ENCODE measurements at places on chromosomes 1 and 21.

DNA sequence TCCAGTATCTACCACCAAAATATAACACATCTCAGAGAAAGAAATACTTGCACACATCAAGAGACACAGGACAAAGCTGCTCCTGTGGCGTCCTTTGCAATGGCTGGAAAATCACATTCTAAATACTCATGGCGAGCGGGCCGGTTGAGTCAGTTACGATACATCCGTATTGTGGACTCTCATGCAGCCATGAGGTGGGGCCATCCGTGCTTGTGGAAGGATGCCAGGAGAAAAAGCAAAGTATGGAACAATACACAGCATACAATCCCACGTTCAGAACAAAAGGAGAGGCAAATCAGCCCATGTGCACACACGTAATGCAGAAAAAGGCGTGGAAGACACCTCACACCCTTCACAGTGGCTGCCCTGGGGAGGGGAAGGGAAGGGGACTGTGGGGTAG, 13.1 kb downstream of the ATP13A2 start:
- peak; percentile 84 for DNase-seq

DNA sequence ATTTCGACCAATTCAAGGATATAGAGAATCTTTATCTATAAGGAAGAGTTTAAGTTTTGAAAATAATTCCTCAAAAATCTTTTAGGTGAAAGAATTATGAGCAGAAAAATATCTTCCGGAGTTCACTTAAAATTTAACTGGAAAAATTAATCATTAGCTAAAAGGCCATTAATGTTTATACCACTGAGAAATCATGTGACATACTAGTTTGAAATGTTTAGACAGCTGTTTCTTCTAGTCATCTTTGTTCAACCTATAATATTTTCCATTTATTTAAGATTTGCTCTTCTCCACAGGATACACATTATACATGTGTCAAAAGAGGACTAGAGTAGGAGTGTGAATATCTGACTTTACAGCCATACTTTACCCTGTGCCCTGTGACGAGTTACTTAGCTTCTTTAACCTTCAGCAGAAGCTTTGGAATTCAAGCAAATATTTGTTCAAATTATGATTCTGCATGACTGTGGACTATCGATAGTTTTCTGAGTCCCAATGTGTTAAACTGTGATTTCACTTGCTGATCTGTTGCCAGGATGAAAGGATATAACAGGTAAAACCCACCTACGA, 374.8 kb downstream of the BRINP3 start:
- DNase-seq, result no peak

- no peak for DNase-seq
These were observed at the start of gene MYBPH for GRCh38 chr1:203175237-203175826. MYBPH (minus strand) TSS chr1:203175826; CDS start chr1:203175755, 71 bp downstream.

DNA sequence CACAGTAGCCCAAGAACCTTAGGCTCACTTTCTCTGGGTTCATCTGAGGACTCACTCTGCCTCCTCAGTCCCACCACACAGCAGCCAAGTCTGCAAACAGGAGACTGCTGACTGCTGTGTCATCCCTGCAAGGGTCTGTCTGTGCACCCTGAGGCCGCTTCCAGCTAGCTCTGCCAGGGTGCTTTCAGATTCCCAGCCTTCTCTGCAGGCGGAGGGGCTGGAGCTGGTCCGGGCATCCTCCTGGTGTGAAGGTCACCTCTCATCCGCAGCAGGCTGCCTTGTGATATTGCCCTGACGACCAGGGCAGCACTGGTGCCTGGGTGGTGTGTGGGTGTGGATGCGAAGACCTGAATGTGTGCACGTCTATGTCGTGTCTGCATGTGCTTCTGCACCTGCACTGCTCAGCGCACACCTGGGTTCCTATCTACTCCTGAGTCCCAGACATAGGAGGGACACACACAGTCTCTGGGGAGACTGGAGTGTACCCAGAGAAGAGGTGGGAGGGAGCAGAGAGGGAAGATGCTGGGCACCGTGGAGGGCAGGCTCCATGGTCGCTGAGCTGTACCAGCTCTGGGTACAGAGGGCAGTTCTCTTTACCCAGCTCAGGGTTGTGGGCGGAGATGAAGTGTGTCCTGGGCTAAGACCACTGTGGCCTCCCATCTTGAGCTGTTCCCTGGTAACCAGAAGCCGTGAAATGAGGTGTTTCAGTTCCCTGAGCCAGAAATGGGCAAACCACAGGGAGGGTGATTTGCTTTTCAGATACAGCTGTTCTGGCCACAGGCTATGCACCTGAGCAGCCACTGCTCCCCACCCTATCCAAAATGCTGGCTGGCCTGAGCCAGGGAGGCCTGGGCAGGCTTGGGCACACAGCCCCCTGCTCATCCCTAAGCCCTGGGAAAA, 160.9 kb upstream of the CSF3R start:
- DNase-seq, result no peak

- DNase-seq, result peak; percentile 52
These were observed 10.6 kb upstream of the GADD45A start for GRCh38 chr1:67674260-67675011.

DNA sequence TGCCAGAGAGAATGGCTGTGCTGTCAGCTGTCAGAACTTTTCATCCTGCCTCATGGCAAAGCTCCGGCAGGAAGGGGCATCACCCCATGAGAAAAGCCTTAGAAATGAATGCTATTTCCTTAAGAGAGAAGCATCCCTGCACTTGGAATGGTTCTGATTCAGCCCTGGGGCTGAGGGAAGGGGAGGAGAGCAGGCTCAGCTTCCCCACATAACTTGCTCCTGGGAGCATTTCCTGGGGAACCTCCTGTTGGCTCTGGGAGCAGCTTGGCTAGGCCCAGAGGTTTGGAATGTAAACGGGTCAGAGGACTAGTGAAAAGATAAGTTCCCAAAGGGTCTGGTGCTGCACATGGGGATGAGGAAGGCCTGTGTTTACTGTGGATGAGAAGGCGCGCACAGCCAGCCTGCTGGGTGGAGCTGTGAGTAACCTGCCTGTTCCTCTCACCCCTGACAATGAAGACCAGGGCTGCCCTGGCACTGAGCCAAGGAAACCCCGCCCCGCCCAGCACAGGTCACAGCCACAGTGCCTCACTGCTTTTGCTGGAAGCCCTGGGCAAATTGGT, 5.0 kb downstream of the PRELP start:
- DNase-seq, result peak; percentile 68

GRCh38 chr1:209416716-209417115, 166.8 kb upstream of the CAMK1G start:
- no peak for DNase-seq

DNA sequence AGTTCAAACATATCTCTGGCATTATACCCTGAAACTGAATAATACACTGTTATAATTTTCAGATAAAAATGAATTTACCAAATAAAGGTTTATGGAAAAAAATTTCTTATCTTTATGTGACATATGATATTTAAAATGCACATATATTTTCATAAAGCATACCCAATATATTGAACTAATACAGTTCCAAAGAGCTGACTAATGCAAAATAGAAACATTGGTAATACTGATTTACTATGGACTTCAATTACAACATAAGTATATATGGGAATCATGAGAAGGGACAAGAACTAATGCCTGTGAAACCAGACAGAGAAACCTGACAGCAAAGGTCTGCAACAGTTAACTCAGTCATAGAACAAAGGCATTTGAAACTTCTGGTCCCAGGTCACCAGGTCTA, 153.5 kb downstream of the DENND1B start:
- DNase-seq, result no peak

DNA sequence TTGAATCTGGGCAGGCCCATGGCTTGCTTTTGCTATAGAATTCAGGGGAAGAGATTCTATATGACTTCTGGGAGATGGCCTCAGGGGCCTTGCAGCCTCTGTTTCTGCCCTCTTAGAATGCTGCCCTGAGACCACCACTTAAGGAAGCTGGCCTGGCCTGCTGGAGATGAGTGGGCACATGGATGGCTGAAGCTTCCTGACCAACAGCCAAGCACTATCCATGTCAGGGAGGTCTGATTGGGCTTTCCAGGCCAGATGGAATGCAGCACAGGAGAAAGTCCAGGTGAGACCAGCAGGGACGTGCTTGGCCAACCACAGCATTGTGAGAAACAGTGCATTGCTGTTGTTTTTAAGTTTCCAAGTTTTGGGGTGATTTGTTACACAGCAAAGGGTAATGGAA, 308.1 kb downstream of the PTPRU start:
- no peak for DNase-seq

- no peak for DNase-seq
These were observed 33.3 kb upstream of the BECN2 start for GRCh38 chr1:241924080-241924808.

- peak; percentile 37 for DNase-seq
These were observed 25.6 kb downstream of the PADI3 start for GRCh38 chr1:17274186-17275170.

- DNase-seq, result no peak
These were observed 30.9 kb downstream of the FAM163A start for GRCh38 chr1:179774000-179774399.

DNA sequence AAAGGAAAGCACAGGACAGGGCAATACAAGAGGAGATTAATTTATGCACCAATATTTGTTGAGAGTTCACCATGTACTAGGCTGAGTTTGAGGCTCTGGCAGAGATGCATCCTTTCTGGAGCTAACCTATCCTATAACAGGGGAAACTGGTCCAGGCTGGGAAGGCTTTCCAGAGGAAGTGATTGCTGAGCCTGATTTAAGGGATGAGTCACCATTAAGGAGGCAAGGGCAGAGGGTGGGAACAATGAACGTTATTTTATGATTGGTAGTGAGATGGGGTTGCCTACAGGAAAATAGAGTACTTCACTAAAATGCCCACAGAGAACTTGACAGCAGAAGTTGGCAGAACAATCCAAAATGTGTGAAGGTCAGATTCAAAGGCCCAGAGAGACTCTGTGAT, 141.4 kb downstream of the PLPP3 start:
- DNase-seq, result peak; percentile 26

GRCh38 chr1:20368866-20369470, 78.3 kb downstream of the VWA5B1 start:
- DNase-seq, result no peak

GRCh38 chr1:91924146-91924545, 25.1 kb upstream of the BRDT start:
- DNase-seq, result peak; percentile 75

DNA sequence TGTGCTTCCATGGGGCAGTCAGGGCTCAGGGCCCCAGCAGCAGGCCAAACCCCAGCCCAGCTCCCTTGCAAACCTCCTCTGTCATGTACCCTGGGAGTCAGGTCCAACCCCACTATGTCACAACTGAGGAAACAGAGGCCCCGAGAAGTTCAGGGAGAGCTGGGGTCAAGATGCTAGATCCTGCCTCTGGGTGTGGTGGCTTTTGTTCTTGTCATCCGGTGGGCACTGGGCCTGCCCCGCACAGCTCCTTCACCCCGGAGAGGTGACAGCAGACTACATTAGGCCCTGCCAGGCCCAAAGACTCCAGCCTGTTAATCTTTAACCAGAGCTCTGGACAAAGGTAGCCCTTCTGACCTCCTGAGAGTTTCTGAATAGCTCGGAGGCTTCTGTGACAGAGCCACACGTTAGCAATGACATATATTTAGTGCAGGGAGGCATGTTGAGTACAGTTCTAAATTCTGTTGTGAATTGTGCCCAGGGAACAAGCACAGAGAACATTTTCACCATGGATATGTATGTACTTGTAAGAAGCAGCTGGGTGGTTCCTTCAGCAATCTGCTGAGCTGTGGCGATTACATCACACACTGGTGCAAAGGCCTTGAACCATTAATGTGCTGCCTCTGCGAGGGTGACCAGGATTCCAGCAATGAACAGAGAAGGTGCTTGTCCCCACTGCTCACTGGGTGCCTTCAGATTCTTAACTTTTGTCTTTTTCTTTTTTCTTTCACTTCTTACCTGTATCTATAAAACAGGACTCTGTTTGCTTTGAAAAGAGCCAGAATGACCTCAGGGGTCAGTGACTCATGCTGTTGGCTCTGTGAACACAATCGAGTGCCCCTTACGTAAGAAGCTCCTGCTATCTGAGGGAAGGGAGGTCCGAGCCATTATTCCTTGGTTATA, 102.8 kb downstream of the RHOU start:
- DNase-seq, result peak; percentile 87

- DNase-seq, result no peak
These were observed 467.4 kb upstream of the VAMP3 start for GRCh38 chr1:7303554-7304317.

- DNase-seq, result no peak
These were observed 838 bp upstream of the RSRP1 start for GRCh38 chr1:25247829-25248754.

GRCh38 chr1:62654744-62655143, 33.4 kb downstream of the DOCK7 start:
- DNase-seq, result no peak

DNA sequence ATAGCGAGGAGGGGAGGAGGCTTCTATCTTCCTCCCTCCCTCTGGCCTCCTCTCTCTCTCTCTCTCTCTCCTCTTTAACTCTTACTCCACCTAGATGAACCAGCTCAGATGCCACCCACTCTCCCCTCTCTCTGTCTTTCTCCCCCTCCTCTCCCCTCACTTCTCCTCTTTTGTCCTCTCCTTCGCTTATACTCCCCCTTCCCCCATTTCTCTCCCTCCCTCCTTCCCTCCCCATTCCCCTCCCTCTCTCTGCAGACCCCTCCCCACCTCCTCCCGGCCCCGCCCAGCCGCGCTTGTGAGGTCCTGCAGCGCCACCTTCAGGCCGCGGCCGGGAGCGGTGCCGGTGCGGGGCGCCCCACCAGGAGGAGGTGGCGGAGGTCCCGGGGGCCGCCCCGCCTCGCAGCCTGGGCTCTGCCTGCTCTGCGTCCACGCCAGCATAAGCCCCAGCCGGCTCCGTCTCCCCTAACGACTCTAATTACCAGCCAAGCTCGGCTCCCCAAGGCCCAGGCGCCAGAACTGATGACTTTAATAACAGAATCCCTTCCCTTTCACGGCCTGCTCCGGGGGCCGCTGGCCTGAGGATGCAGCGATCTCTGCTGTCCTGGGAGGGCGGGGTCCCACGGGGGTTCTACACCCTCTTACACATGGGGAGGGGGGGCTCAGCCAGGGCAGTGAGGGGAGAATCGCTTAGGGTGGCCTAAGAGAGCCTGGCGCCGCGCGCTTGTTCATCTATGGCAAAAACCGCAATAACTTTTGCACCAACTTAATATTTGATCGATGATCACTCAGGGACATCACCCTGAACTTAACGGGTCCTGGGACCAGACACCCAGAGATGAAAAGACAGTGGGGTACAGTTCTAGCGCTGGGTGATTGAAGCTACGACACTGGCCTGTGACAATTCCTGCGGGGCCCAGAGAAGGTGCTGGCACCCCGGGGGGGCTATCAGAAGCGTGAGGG, 637.3 kb downstream of the MATN1 start:
- DNase-seq, result no peak

DNA sequence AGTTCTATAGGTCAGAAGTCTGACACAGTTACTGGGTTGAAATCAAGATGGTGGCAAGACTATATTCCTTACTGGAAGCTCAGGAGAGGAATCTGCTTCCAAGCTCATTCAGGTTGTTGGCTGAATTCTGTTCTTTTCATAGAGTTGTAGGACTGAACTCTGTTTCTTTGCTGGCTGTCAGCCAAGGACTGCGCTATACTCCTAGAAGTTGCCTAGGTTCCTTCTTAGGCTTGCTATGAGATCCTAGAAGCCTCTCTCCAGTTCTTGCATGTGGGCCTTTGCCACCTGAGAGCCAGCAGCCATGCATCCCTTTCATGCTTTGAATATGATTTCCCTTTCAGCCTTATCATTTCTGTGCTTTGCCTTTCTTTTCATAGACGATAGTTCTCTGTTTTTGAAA, 176.4 kb downstream of the RPS6KC1 start:
- DNase-seq, result no peak
